ENCODE measurements at places on chromosomes 3 and 15. TPM values are rescaled to one million over a fixed set of nuclear protein-coding genes. Genes with fewer than 3 reads are reported as not detected.

The NANOGP8 gene
- not detected for total RNA-seq

DNA sequence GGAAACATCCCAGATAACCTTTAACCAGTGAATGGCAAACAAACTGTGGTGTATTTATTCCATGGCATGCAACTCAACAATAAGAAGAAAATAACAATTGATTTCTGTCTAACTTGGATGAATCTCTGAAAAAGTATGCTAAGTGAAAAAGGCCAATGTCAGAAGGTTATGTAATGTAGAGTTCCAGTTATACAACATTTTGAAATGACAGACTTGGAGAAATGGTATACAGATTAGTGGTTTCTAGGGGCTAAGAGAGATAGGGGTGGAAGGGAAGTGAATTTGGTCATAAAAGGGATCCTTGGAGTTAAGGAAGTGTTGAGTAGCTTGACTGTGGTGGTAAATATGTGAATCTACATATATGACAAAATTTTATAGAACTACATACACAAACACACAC is 269.4 kb upstream of the SUCLG2 start:
- DNase-seq = no peak

DNA sequence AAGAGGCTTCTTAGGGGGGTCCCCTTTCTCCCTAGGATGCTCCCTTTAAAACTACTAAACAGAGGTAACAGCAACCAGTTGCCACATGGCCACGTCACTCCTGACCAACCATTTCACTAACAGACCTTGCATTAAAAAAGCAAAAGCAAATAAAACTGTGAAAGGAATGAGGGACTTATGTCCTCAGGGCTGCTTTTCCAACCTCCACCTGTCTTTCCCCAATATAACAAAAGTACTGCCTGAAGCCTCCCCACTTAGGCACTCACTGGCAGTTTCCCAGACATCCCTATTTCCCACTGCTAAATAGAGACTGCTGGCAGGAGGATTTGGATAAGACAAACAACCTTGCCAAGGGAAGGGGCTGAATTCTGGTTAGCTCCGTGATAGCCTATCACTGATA is 130.3 kb downstream of the ATP8B4 start:
- DNase-seq = no peak

DNA sequence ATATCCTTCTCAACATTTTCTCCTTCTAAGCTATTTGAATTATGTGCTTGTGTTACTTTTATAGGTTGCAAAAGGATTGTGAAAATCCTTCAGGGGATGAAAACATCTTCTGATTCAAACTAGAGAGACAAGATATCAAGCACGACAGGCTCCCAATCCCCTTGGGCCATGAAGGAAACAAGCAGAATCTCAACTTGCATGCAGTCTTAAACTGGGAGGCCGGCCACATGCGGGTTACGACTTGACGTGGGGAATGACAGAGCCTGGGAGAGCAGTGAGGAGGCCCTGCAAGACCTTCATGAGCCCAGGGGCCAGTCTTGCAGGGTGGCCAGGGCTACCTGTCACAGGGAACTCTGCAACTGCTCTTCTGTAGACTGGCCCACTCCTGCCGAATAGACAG is 94.4 kb downstream of the SCN11A start:
- DNase-seq = no peak

DNA sequence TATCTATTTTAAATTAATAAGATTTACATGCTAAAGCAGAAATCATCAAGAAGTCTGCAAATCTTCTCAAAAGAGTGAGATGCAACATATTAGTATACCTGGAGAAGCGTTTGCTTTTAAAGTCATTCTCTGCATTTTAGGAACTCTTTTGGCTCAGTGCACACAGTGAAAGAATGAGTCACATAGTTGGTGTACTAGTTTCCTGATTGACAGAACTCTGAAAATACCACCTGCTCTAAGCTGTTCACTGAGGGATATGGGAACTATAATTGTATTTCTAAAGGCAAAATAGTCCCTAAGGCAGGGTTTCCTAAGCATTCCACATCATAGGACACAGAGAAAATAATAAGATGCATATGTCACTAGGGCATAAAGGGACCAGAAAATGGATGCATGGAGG is 838.5 kb downstream of the DIPK2A start:
- no peak for DNase-seq

The TMEM266 gene
- not detected for total RNA-seq

The GOLGA6D gene
- not detected for total RNA-seq

GRCh38 chr3:48397767-48398681 is 26.0 kb downstream of the FBXW12 start:
- peak; percentile 86 for DNase-seq

The DYNLT2B gene
- 7.4 TPM for total RNA-seq

The NOX5 gene
- total RNA-seq = 0.45 TPM

DNA sequence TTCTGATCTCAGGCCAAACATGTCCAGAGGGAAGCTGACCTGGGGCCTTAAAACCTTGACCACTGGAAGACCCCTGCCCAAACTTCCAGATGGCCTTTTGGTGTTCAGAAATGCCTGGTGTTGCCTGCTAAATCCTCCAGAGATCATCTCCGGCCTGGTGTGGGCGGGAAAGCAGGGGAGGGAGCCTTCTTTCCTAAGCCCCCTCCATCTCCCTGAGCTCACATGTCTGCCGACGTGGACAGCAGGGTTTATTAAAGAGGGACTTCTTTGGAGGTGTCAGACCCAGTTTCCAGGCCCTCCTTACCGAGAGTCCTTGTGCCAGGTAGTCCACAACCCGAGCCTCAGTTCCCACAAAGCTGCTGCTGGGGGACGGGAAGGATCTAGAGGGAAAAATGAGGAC is 55.9 kb upstream of the SLC6A1 start:
- no peak for DNase-seq

DNA sequence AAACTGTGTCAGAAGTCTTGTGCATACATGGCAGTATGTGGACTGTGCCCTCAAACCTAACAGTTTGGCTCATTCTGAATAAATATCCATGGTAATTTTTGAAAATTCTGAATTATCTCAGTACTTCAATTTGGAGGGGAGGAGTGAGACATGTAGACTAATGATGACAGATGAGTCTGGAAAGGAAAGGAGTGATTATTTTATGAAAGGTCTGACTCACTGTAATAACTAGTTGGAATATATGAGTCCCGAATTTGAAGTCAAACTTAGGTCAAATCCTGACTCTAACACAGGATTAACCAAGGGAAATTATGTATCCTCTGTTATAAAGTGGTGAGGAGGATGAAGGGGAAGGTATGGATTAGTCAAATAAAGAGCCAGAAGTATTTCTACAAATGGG is 38.6 kb downstream of the SUCNR1 start:
- DNase-seq = no peak

GRCh38 chr15:89975482-89976245 is 25.5 kb upstream of the ZNF710 start:
- no peak for DNase-seq

GRCh38 chr3:22265403-22265802 is 514.4 kb upstream of the ZNF385D start:
- DNase-seq = no peak

DNA sequence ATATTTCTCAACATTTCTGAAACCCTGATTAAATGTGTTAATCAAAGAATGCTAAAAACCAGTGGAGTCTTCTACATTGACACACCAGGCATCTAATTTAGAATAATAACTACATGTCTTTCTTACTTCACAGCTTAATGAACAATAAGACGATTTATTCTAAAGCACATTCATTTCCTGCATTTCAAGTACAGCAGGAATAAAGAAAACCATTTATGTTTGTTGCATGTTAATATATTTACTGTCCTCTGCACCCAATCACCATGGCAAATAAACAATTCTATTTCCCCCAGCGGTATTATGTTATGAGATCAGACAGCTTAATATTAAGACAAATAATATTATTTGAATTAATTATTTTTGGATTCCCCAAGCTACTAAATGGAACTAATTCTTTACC is 1336.3 kb upstream of the CADM2 start:
- no peak for DNase-seq

The FETUB gene
- total RNA-seq = not detected

DNA sequence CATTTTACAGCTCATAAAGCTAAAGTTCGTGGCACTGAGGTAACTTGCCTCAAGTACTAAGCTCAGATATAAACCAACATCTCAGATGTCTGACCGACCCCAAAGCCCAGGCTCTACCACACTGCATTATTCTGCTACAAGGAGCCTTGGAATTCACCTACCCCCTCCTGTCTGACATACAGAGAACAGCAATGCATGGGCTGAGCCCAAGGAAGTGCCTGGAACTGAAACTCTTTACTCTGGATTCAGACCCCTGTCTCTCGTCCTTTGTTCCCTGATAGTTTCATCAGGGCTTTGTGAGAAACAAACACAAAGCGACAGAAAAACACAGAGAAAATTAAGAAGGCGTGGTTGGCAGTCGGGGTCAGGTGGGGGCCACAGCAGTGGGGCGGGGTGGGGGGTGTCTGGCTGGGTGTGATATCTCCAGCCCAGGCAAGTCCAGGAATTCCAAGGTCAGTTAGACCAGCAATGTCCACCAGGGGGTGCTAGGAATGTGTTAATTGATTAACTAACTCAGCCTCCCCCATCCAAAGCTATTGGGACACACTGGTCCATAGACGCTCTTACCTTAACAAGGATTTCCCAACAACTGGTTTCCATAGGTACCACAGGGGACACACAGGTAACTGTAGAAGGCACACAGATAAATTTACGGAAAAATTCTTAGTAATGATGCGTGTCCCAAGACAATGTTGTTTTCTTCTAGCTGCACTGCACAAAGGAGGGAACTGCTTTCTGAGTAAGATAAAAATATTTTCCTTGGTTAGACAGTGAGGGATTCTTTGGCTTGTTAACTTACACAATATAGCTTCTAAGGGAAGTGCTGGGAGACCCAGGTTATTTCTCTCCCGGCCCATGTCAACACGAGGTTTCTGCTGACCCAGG is 18.8 kb upstream of the SSUH2 start:
- DNase-seq = no peak

The LMOD3 gene
- total RNA-seq = 2.9 TPM

GRCh38 chr3:150759947-150760346 is 3.0 kb downstream of the SIAH2 start:
- DNase-seq = no peak

- no peak for DNase-seq
Measured at GRCh38 chr15:28185148-28185895, 86.2 kb upstream of the OCA2 start.

DNA sequence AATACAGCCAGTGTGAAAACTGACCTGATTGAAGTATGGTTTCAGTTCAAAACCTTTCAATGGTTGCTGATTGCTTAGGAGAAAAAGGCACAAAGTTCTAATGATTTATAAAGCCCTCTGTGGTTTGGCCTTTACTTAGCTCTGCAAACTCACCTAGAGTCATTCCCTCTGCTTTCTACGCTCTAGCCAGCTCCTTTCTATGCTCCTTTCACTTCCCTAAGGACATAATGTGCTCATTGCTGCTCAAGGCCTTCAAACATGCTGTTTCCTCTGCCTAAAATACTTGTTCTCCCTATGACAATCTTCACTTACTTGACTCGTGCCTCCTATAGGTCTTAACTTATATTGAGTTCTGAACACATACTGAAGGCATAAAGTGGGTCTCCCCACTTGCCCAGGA is 19.0 kb downstream of the RPL39L start:
- no peak for DNase-seq

The ARGFX gene
- total RNA-seq = not detected
